ENCODE measurements at places on chromosomes 5 and 9.

DNA sequence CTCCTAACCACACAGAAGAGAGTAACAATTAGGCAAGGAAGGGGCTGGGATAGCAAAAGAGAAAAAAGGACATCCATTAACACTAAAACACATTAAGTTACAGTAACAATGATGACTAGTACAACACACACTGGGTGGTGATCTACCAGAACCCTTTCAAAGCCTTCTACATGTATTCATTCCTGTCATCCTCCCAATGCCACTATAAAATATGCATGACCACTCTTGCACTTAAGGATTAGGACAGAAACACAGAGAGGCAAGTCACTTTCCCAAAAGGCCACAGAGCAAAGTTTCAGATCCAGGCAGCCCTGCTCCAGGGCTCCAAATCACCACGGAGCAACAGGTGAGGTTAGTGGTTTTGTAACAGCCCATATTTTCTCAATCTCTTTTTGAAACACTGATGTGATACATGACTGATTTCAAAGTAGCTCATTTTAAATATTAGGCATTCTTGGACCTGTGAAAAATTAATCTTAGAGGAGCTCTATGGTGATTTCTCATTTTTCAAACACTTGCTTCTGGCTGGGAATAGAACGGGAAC, 86.7 kb downstream of the AUH start:
- DNase-seq, result no peak

DNA sequence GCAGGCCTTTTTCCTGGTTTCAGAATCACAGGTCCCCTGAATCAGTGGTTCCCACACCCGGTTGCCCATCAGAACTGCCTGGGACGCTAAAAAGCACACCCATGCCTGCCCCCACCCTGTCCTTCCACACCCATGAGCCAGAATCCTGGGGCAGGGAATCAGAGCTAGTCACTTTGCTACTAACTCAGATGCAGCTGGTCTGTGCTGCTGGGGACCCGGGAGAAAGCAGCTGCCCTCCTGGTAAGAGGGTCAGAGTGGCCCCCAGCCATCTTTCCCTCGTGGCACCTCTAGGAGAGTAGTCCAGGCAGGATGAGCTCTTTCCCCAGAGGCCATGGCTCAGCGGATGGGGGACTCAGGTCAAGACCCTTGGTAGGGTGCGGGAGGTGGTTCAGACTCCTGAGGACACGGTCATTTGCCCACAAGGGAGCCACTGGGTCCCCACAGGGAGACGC, 11.3 kb upstream of the NUP214 start:
- no peak for DNase-seq

- peak; percentile 83 for DNase-seq
Observed at GRCh38 chr5:170216257-170216864, 16.4 kb upstream of the C5orf58 start.

DNA sequence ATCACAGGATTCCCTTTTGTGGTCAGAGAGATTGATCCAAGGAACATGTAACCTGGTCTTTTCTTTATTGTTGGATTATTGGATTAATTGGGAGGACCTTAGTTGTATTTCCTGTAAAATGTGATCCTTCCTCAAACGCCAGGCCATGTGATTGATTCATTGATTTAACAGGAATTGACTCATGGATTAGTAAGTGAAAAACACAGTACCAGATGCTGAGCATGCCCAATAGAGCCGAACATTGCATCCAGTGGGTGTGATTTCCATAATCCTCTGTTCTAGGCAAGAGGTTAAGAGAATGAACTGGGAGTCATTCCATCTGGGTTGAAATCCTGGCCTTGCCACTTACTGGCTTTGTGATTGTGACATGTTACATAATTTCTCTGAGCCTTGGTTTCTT, 522.3 kb downstream of the MAT2B start:
- no peak for DNase-seq

DNA sequence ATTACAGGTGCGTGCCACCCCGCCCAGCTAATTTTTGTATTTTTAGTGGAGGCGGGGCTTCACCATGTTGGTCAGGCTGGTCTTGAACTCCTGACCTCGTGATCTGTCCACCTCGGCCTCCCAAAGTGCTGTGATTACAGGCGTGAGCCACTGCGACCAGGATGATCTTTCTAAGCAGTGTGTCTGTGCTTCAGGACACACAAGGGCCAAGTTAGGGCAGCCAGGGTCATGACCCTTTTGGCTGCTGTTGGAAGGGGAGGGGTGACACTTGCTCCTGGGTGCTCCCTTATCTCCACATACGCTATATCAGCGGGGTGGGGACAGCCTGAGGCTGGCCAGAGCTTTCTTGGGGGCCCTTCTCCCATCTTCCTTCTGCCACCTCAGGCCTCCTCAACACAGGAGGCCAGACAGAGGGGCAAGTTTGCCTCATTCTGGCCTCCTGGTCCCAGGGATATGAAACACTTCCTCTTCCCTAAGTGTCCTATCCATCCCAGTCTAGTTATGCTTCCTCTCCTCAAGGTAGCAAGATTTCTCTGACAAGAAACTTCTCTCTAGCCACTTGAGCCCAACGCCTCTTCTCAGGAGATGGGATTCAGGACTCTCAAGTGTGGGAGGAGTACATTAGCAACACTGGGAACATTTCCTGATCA, 1.9 kb upstream of the ZNF79 start:
- no peak for DNase-seq

GRCh38 chr5:15995341-15996052, 184.1 kb downstream of the MARCHF11 start:
- DNase-seq, result no peak

GRCh38 chr5:2193142-2193541, 310.4 kb upstream of the IRX4 start:
- DNase-seq, result no peak

DNA sequence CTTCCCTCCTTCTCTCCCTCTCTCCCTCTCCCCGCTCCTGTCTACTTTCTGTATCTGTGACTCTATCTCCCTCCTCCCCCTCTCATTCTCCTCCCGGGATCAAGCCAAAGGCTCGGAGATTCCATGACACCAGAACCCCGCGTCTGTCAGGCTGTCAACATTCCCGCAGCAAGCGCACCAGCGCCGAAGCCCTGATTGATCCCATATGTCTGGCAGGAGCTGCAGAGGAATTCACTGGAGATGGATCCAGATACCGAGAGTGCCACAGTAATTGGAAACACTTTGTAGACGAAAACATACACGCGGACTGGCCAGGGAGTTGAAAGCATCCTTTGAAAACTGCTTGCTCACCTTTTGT, 300 bp upstream of the SVEP1 start:
- peak; percentile 37 for DNase-seq

- DNase-seq, result no peak
Observed at GRCh38 chr9:14147738-14148137, 166.2 kb downstream of the NFIB start.

- no peak for DNase-seq
Observed at GRCh38 chr9:111427186-111427585, 57.0 kb downstream of the ECPAS start.

GRCh38 chr5:51373880-51374523, 9.2 kb upstream of the ISL1 start:
- DNase-seq, result peak; percentile 69

- peak; percentile 72 for DNase-seq
Observed at GRCh38 chr9:8917956-8918739, 1118.6 kb upstream of the DMAC1 start.

DNA sequence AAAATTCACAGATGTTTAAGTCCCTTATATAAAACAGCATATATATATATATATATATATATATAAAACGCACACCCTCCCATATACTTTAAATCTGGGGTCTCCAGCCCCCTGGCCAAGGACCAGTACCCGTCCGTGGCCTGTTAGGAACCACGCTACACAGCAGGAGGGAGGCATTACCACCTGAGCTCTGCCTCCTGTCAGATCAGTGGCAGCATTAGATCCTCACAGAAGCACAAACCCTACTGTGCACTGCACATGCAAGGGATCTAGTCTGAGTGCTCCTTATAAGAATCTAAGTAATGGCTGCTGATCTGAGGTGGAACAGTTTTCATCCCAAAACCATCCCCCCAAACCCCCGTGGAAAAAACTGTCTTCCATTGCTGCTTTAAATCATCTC, 9.0 kb downstream of the PSIP1 start:
- DNase-seq, result no peak

GRCh38 chr5:8230868-8231267, 361.9 kb downstream of the MTRR start:
- DNase-seq, result no peak

GRCh38 chr5:9094582-9094981, 451.3 kb downstream of the SEMA5A start:
- DNase-seq, result no peak

- no peak for DNase-seq
Observed at GRCh38 chr9:5864446-5864845, 26.2 kb upstream of the MLANA start.

DNA sequence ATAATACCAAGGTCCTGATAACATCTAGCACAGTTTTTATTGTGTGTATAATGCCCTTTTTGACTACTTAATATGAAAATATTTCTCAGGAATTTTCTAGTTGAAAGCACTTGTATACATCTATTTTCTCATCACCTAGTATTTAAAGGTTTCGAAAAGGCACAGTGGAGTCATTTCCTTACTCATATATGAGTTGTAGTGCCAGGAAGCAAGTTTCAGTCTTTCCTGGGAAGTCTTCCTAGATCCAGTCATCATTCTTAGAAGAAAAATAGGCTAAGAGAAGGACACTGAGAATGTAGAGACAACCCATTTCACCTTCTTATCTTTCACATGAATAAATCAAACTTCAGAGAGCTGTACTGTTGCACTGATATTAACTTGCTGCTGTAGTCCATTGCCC, 70.2 kb downstream of the SLC25A46 start:
- DNase-seq, result no peak

DNA sequence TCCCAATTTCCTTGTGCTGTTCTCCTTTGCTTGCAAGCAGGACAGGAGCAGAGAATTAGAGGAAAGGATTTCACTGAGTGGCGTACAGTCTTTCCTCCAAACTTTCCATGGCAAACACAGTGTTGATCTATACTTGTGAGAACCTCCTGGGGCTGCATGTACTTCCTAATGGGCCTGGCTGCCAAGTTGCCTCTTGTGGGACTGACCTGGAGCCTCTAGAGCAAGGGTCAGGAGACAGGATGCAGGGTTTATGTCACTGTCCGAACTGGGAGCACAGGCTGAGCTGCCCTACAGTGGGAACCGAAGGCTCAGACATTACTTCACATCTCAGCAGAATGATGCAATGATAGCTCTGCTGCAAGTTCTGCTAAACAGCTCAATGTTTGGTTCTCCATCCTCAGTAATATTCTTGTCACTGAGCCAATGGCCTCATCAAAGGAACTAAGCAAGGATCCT, 102.3 kb downstream of the ENC1 start:
- DNase-seq, result no peak

DNA sequence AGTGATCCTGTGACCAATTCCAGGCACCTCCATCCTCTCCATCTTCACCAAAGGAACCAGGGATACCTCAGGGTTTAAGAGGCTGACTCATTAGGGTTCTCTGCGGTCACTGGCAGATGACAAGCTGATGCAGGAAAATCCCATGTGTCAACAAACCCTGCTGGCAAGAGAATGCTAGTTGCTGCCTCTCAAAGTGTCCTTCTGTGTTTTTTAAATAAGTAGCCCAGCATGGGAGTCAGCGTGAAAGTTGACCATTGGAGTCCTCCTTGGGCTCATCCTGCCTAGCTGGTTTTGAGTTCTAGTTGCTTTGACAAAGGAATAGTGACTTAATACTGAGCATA, 200.2 kb downstream of the SLIT3 start:
- DNase-seq, result no peak

- DNase-seq, result no peak
Observed at GRCh38 chr9:95283673-95284072, 33.8 kb downstream of the FANCC start.

DNA sequence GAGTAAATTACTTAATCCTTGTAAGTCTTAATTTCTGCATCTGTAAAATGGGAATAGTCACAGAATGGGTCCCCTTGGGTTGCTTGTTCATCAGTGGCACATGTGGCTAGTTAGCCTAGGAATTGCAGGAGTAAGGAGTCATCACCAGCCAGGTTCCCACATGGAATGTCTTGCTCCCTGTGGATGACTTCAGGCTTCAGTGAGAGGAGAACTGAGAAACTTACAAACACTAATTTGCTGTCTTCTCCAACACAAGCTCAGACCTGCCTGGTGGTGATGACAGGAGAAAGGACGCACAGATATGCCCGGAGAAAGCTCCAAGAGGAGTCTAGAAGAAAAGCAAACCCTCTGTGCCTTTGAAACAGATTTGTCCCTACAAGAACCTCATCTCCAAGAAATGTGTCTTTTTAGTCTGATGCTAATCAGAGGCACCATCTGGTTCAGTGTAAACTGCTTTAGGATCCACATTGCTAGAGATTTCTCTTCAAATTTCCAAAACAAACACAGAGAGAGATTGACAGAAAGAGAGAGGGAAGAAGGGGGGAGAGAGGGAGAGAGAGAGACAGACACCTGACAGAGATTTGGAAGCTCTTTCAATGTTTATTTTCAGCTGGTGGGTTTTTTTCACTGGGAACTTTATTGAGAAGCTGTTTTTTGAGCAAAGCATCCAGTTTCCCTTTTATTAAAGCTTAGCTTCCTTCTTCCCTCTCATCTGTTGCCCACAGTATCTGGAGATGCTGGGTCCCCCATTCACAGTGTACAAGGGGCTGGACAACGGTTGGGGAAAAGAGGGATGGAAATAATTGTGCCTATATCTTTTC, 128.3 kb downstream of the DOCK2 start:
- DNase-seq, result no peak
